Aorta (tissue), 5 donors: ENCODE measurements at places on chromosomes 1 and 21. TPM values are rescaled to one million over a fixed set of nuclear protein-coding genes. Genes with fewer than 3 reads are reported as not detected.

- no peak for DNase-seq
- no peaks in the 10 kb centered on the region for H3K27me3 ChIP-seq
- no peaks in the 10 kb centered on the region for H3K36me3 ChIP-seq
Observed at GRCh38 chr1:147786536-147786935, 26.1 kb upstream of the GJA5 start.

DNA sequence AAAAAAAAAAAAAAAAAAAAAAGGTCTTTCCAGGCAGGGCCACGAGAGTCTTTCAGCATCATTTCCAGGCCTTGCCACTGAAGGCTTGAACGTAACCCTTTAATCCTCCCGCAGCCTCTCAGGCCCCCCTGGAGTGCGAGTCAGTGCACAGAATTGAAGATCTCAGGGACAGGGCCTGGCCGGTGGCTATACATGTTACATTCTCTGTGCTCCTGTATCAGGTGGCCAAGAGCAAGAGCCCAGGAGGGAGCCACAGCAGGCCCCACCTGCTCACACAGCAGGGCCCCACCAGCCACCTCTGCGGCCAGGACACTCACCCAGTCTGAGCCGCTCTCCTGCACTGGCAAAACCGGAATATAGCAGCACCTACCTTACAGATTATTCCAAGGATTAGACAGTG is 34.1 kb upstream of the SLC25A33 start:
- DNase-seq, result no peak
- H3K27ac ChIP-seq, result no peak overlapping the region
- H3K27me3 ChIP-seq, result no peaks in the 10 kb centered on the region
- H3K4me1 ChIP-seq, result no peaks in the 10 kb centered on the region
- no peaks in the 10 kb centered on the region for H3K36me3 ChIP-seq
- no peak overlapping the region for H3K4me3 ChIP-seq

GRCh38 chr1:21232044-21232443 is 55.3 kb upstream of the EIF4G3 start:
- H3K4me3 ChIP-seq, result no peak overlapping the region
- no peaks in the 10 kb centered on the region for H3K27me3 ChIP-seq
- DNase-seq, result no peak
- H3K4me1 ChIP-seq, result no peaks in the 10 kb centered on the region

DNA sequence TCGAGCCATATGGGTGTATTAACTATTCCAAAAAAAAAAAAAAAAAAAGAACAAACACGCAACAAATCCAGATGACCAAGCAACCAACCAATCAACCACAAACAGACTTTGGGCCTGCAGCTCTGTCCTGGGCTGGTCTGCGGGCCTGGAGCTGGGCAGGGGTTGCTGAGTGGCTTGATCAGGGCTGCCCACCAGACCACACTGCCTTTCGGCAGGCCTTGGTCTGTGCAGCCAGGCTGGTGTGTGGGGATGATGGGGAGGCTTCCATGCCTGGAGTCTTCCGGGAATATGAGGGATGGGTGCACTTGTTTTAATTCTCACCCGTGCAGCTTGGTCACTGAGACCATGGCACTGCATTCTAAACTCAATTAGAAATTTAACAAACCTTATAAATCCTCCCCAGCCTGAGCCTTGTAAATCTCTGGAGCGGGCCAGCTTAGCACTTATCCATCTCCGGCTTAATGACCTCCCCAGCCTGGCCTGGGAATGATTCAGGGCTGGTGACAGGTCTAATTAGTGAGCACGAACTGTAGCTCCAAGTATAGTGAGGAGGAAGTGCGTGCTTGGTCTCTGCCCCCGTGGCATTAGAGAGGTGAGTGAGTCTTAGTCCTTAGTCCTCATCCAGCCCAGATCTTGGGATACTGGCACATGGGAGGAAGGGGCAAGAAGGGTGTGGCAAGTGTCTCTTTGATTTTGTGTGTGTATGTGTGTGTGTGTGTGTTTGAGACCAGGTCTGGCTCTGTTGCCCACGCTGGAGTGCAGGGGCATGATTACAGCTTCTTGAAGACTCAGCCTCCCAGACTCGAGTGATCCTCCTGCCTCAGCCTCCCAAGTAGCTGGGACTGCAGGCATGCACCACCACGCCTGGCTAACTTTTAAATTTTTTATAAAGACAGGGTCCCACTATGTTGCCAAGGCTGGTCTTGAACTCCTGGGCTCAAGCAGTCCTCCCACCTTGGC is 74.6 kb upstream of the CSF3R start:
- DNase-seq, result no peak
- H3K27me3 ChIP-seq, result no peaks in the 10 kb centered on the region
- no peaks in the 10 kb centered on the region for H3K36me3 ChIP-seq
- H3K27ac ChIP-seq, result no peak overlapping the region
- no peak overlapping the region for H3K4me3 ChIP-seq

- H3K27ac ChIP-seq, result peak overlapping the region; percentile 67
- H3K36me3 ChIP-seq, result peaks cover 2% of the 10 kb centered on the region
- DNase-seq, result no peak
- no peaks in the 10 kb centered on the region for H3K4me1 ChIP-seq
- H3K4me3 ChIP-seq, result no peak overlapping the region
Observed at GRCh38 chr21:29064850-29065481, 8.5 kb downstream of the CCT8 start.

GRCh38 chr1:178124115-178124514 is 30.2 kb downstream of the RASAL2 start:
- H3K36me3 ChIP-seq, result no peaks in the 10 kb centered on the region
- no peaks in the 10 kb centered on the region for H3K27me3 ChIP-seq
- H3K27ac ChIP-seq, result no peak overlapping the region
- no peak for DNase-seq
- no peak overlapping the region for H3K4me3 ChIP-seq

DNA sequence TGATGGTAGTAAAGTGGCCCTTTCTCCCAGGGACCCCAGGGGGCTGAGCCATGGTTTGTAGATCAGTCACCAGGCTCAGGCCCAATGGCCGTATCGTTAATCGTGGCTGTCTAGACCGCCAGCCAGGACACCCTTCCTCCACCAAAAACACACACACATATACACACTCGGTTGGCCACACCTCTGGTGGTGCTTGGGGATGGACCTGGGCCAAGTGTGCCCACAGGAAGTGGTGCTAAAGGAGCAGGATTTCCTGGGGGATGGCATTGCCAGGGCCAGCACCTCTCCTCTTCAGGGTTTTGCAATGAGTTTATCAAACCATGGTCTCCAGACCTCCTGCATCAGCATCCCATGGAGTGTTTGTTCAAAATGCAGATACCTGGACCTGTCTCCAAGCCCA is 36.2 kb downstream of the CITED4 start:
- no peaks in the 10 kb centered on the region for H3K36me3 ChIP-seq
- peak overlapping the region; percentile 78 for H3K27ac ChIP-seq
- no peak for DNase-seq
- H3K4me3 ChIP-seq, result no peak overlapping the region

DNA sequence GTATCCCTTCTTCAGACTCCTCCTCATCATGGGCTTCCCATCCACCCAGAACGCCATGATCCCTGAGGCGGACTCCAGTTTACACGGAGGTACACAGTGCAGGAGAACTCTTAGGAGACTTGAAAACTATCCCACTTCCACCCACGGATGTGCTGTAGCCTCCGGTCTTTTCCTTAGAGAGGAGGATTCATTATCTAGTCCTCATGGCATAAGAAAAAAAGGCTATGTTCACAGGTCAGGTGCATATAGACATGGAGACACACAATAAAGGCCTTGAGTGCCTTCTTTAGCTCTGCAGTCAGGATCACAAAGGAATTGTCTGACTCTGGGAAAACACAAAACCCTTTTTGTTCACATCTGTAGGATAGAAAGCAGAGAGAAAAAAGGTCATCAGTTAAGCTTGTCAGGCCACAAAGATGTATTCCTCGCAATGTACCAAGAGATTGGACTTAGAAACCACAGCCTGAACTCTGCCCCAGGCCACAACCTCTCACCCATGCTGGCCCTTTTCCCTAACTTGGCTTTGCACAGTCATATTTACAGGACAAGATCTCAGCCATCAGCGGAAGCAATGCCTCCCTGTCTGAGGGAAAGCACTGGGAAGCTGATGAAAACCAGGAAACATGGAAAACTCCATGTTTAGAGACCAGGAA is 9.0 kb downstream of the CRP start:
- no peak overlapping the region for H3K27ac ChIP-seq
- H3K27me3 ChIP-seq, result peaks cover 2% of the 10 kb centered on the region
- no peaks in the 10 kb centered on the region for H3K36me3 ChIP-seq
- no peak overlapping the region for H3K4me3 ChIP-seq

GRCh38 chr1:50343323-50343722 is 79.9 kb downstream of the DMRTA2 start:
- no peaks in the 10 kb centered on the region for H3K4me1 ChIP-seq
- no peak overlapping the region for H3K4me3 ChIP-seq
- H3K27me3 ChIP-seq, result no peaks in the 10 kb centered on the region

DNA sequence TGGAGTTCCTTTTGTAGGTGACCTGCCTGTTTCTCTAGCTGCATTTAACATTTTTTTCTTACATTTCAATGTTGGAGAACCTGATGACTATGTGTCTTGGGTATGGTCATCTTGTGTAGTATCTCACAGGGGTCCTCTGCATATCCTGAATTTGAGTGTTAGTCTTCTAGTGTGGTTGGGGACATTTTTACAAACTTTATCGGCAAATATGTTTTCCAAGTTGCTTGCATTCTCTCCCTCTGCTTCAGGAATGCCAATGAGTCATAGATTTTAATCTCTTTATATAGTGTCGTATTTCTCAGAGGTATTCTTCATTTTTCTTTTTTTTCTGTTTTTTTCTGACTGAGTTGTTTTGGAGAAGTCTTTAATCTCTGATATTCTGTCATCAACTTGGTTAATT is 684.0 kb downstream of the NCAM2 start:
- H3K27ac ChIP-seq, result no peak overlapping the region
- H3K4me1 ChIP-seq, result no peaks in the 10 kb centered on the region
- H3K36me3 ChIP-seq, result no peaks in the 10 kb centered on the region
- no peak overlapping the region for H3K4me3 ChIP-seq

- H3K4me1 ChIP-seq, result no peaks in the 10 kb centered on the region
- no peak overlapping the region for H3K27ac ChIP-seq
- no peak overlapping the region for H3K4me3 ChIP-seq
- DNase-seq, result no peak
- H3K36me3 ChIP-seq, result peaks cover 4% of the 10 kb centered on the region
- no peaks in the 10 kb centered on the region for H3K27me3 ChIP-seq
Observed at GRCh38 chr1:211985556-211986264, 49.6 kb downstream of the INTS7 start.

DNA sequence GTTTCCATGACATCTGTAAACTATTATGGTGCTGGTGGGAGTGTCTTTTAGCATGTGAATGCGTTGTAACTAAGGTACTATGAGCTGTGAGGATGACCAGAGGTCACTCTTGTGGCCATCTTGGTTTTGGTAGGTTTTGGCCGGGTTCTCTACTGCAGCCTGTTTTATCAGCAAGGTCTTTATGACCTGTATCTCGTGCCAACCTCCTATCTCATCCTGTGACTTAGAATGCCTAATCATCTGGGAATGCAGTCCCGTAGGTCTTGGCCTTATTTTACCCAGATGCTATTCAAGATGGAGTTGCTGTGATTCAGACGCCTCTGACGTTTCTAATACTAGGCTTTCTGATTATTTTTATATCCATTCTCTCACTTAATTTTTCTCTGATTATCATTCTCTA is 9.4 kb downstream of the NCAM2 start:
- no peak for DNase-seq
- no peak overlapping the region for H3K4me3 ChIP-seq
- H3K4me1 ChIP-seq, result no peaks in the 10 kb centered on the region
- no peaks in the 10 kb centered on the region for H3K36me3 ChIP-seq
- no peaks in the 10 kb centered on the region for H3K27me3 ChIP-seq

DNA sequence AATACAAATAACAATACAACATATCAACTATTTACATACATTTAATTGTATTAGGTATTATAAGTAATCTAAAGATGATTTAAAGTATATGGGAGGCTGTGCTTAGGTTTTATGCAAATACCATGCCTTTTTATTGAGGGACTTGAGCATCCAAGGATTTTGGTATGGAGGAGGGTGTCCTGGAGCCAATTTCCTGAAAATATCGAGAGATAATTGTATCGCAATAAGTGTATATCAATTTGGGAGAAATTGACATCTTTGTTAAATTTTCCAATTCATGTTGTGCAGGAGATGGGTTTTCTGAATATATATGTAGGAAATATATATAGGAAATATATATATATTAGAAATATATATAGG is 63.5 kb downstream of the ATP1A1 start:
- DNase-seq, result no peak
- no peak overlapping the region for H3K4me3 ChIP-seq
- no peak overlapping the region for H3K27ac ChIP-seq
- H3K27me3 ChIP-seq, result no peaks in the 10 kb centered on the region
- no peaks in the 10 kb centered on the region for H3K36me3 ChIP-seq
- H3K4me1 ChIP-seq, result no peaks in the 10 kb centered on the region

Gene S100A5
- total RNA-seq, result not detected

Gene C1orf167
- total RNA-seq, result 1.3 TPM

Gene IFI44
- total RNA-seq, result 37.5 TPM
